ENCODE measurements at places on chromosomes 6 and 20.

- no peak for DNase-seq
These were observed 111.0 kb downstream of the SOBP start for GRCh38 chr6:107600936-107601335.

DNA sequence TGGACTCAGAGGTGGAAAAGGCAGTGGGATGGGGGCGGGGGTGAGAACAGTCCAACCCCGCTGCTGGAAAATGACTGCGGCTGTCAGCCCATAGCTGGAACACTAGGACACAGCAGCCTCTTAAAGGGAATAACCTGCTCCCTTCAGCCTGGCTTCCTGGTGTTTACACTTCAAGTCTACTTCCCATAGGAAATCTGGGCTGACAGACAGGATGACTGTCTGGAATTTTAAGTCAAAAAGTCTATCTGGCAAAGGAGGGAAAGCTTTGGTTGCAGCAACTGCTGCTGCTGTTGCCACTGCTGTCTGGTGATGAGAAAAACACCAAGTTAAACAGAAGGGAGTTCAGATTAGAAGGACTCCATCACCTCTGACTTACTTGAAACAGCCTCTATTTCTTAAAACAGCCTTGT is 44.9 kb downstream of the TNFRSF21 start:
- no peak for DNase-seq

DNA sequence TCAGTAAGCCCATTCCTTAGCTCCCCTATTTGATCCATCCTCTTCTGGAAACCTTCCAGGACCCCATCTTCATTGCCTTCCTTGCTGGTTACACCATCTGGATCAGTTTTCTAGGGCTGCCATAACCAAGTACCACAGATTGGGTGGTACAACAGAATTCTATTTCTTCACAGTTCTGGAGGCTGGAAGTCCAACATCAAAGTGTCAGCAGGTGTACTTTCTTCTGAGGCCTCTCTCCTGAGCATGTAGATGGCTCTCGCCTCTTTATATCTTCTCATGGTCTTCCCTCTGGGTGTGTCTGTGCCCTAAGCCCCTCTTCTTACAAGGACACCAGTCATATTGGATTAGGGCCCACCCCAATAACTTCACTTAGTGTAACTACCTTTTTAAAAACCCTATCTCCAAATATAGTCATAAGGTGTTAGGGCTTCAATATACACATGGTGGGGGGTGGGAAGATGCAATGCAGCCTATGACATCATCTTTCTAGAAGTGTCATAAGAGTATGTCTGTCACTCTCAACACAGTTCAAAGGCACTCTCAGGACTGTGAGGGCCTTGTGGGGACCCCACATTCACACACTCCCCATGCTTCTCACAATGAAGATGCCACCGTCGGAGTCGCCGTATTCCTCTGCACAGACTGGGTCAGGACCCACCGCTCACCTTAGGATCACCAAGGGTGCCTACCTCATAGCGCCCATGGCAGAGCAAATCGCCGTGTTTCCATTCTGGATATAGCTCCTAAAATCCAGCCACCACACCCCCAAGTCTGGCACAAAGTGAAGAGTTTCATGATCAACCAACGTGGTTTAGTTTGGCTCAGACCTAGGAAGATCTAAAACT is 12.2 kb upstream of the PRND start:
- no peak for DNase-seq

GRCh38 chr20:11261533-11262000 is 587.8 kb upstream of the JAG1 start:
- DNase-seq: no peak

DNA sequence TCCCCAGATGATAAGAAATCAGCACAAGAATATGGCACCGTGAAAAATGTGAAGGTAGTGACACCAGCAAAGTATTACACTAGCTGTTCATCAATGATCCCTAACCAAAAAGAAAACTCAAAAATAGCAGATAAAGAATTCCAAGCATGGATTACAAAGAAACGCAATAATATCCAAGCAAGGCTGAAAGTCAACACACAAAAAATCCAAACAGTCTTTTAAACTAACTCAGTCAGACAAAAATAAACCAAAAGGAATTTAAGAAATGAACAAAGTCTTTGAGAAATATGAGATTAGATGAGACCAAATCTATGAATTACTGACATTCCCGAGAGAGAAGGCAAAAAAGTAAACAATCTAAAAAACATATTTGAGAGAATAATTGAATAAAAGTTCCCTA is 976.1 kb upstream of the MAP3K7 start:
- no peak for DNase-seq

- DNase-seq: no peak
These were observed 111.3 kb downstream of the TSHZ2 start for GRCh38 chr20:53083411-53083810.

Data from CD14-positive monocyte (primary cell).